ENCODE measurements at places on chromosomes 3 and 15.
A peak's percentile ranks its signal among the peaks of the same experiment; 100 is the strongest.

- no peak for DNase-seq
- peaks cover 21% of the 10 kb centered on the region for H3K4me1 ChIP-seq
- peaks cover 16% of the 10 kb centered on the region for H3K27me3 ChIP-seq
Measured at GRCh38 chr15:74763416-74763815, 14.8 kb downstream of the CYP1A2 start.

- peaks cover 5% of the 10 kb centered on the region for H3K27me3 ChIP-seq
- no peak for DNase-seq
- H3K4me1 ChIP-seq, result peaks cover 5% of the 10 kb centered on the region
- no peaks in the 10 kb centered on the region for H3K36me3 ChIP-seq
- no peak overlapping the region for H3K4me3 ChIP-seq
Measured at GRCh38 chr3:53753518-53754183, 92.6 kb downstream of the CHDH start.

- H3K4me3 ChIP-seq, result no peak overlapping the region
- peaks cover 4% of the 10 kb centered on the region for H3K27me3 ChIP-seq
- no peak for DNase-seq
- H3K27ac ChIP-seq, result no peak overlapping the region
- no peaks in the 10 kb centered on the region for H3K36me3 ChIP-seq
Measured at GRCh38 chr3:167102071-167102470, 278.0 kb downstream of the ZBBX start.

DNA sequence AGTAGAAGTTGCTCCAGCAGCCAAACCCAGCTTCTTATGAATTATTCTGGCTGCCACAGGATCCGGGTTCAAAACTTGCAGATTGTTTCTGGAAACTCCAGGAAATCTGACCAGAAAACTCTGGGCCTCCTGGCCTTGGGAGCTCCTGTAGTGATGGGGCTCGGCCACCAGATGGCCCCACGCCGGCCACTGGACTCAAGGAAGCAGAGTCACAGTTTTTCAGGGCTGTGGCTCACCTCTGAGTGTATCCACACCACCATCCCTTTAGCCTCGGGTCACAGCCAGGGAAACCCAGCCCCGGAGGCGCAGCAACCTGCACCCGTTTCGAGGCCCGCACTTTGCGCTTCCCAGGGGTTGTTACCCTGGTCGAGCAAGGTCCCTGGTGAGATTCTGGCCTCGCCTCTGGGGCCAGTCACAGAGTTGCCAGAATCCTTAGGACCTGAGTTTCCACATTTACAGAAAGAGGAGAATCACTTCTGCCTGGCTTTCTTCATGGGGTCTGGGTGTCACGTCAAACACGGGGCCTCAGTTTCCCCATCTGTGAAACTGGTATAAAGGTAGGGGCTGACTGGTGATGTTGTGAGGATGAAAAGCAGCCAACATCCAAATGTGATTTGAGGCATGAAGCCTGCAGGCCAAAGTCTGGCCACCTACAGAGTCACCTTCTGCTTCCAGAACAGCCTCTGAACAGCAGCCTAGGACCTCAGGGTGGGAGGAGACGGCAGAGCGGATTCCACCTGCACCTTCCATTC, 53.5 kb upstream of the LCTL start:
- peaks cover 52% of the 10 kb centered on the region for H3K4me1 ChIP-seq
- no peak overlapping the region for H3K4me3 ChIP-seq
- DNase-seq, result peak; percentile 84
- H3K36me3 ChIP-seq, result no peaks in the 10 kb centered on the region
- no peak overlapping the region for H3K27ac ChIP-seq

- no peaks in the 10 kb centered on the region for H3K27me3 ChIP-seq
- peak overlapping the region; percentile 64 for H3K27ac ChIP-seq
- no peak for DNase-seq
- no peak overlapping the region for H3K4me3 ChIP-seq
- H3K36me3 ChIP-seq, result peaks cover 47% of the 10 kb centered on the region
Measured at GRCh38 chr3:130711565-130712324, 34.9 kb downstream of the PIK3R4 start.

DNA sequence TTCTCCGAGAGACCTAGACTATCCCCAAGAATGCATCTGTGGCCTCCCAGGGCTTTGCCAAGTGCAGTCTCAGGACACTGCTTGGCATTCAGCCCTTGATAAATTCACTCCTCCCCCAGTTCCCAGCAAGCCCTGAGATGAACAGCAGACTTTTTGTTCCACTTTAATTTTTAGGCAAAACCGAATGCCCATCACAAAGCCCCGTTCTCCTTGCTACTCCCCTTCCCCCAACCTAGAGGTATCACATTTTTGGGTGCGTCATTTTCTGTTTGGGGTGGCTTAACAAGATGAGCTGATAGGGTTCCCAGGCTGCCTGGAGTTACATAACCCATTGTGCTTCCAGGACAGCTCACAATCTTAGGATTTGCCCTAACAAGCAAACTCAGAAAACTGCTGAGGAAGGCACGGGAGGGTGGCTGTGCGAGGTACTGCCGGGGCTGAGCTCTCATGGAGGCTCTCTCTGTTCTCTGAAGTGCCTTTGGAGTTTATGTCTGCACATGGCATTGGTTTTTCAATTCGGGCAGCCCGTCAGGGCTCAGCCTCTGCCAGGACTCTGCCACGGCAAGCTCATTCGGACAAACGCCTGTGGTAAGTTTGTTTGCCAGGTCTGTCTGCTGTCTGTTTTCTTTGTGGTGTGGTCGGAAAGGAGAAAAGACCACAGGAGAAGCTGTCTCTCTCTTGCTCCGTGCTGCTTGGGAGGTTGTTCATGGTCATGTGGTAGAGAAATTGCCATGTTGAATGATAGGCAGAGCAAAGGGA, at the start of gene TRAK1:
TRAK1 (plus strand) TSS at position 385 of the 759 bp plus-strand sequence; CDS start at position 498, 113 bp downstream.
- no peak within 1 kb of the TSS for H3K4me3 ChIP-seq
- H3K27ac ChIP-seq, result no peak within 1 kb of the TSS
- no peaks in the 10 kb centered on the region for H3K27me3 ChIP-seq
- no peak for DNase-seq
- H3K4me1 ChIP-seq, result peaks cover 25% of the 10 kb centered on the region

DNA sequence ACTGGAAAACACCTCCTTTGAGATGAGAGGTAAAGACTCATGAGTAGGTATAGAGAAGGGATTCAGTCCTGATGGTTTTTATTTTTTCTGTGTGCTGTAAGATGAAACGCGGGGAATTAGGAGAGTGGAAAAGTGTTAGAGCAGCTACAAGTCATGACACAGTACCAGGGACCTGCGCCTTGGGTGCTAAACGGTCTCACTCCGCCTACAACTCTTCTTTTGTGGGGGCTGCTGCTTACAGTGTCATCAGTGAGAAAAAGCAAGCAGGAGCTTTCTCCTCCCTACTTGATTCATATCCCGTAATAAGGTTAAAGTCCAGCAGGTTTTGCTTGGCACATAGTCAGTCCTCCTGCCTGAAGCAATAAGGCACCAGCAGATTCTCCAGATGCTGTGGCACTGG, 39.1 kb downstream of the RASGRP1 start:
- H3K4me3 ChIP-seq, result no peak overlapping the region
- peaks cover 4% of the 10 kb centered on the region for H3K4me1 ChIP-seq
- H3K27me3 ChIP-seq, result peaks cover 18% of the 10 kb centered on the region
- no peaks in the 10 kb centered on the region for H3K36me3 ChIP-seq
- no peak for DNase-seq

GRCh38 chr15:57686657-57687056, 19.9 kb upstream of the POLR2M start:
- H3K4me1 ChIP-seq, result peaks cover 21% of the 10 kb centered on the region
- no peak for DNase-seq
- H3K4me3 ChIP-seq, result no peak overlapping the region
- no peak overlapping the region for H3K27ac ChIP-seq
- no peaks in the 10 kb centered on the region for H3K36me3 ChIP-seq
- peaks cover 3% of the 10 kb centered on the region for H3K27me3 ChIP-seq

- peak overlapping the region; percentile 36 for H3K27ac ChIP-seq
- H3K36me3 ChIP-seq, result no peaks in the 10 kb centered on the region
- no peak for DNase-seq
- H3K4me1 ChIP-seq, result peaks cover 18% of the 10 kb centered on the region
- H3K27me3 ChIP-seq, result no peaks in the 10 kb centered on the region
Measured at GRCh38 chr3:58386626-58387365, 46.8 kb downstream of the PDHB start.

- peaks cover 10% of the 10 kb centered on the region for H3K36me3 ChIP-seq
- DNase-seq, result no peak
- H3K27me3 ChIP-seq, result no peaks in the 10 kb centered on the region
- no peak overlapping the region for H3K4me3 ChIP-seq
- peaks cover 31% of the 10 kb centered on the region for H3K4me1 ChIP-seq
Measured at GRCh38 chr3:178384321-178385230, 151.7 kb upstream of the KCNMB2 start.

GRCh38 chr3:181052256-181052655, 62.7 kb upstream of the DNAJC19 start:
- no peak for DNase-seq
- no peak overlapping the region for H3K4me3 ChIP-seq
- H3K27me3 ChIP-seq, result peaks cover 5% of the 10 kb centered on the region
- H3K27ac ChIP-seq, result no peak overlapping the region
- H3K36me3 ChIP-seq, result no peaks in the 10 kb centered on the region
- H3K4me1 ChIP-seq, result no peaks in the 10 kb centered on the region

DNA sequence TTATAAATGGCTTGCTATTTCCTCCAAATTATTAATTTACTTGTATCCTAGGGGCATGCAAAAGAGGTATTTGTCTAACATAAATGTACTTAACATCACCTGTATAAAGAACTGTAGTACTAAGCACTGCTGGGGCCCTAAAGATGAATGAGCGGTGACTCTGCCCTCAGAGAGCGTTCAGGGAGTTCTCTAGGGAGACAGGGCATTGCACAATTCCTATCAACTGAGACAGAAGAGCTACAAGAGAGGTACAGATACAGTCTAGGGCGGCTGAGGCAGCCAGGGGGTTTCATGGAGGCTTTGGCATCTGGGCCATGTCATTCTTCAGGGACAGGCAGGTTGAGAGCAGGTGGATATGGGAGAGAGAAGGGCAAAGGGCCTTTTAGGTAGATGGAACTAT, 39.9 kb upstream of the PARL start:
- no peaks in the 10 kb centered on the region for H3K27me3 ChIP-seq
- peaks cover 19% of the 10 kb centered on the region for H3K4me1 ChIP-seq
- peaks cover 73% of the 10 kb centered on the region for H3K36me3 ChIP-seq
- DNase-seq, result no peak
- H3K27ac ChIP-seq, result no peak overlapping the region

DNA sequence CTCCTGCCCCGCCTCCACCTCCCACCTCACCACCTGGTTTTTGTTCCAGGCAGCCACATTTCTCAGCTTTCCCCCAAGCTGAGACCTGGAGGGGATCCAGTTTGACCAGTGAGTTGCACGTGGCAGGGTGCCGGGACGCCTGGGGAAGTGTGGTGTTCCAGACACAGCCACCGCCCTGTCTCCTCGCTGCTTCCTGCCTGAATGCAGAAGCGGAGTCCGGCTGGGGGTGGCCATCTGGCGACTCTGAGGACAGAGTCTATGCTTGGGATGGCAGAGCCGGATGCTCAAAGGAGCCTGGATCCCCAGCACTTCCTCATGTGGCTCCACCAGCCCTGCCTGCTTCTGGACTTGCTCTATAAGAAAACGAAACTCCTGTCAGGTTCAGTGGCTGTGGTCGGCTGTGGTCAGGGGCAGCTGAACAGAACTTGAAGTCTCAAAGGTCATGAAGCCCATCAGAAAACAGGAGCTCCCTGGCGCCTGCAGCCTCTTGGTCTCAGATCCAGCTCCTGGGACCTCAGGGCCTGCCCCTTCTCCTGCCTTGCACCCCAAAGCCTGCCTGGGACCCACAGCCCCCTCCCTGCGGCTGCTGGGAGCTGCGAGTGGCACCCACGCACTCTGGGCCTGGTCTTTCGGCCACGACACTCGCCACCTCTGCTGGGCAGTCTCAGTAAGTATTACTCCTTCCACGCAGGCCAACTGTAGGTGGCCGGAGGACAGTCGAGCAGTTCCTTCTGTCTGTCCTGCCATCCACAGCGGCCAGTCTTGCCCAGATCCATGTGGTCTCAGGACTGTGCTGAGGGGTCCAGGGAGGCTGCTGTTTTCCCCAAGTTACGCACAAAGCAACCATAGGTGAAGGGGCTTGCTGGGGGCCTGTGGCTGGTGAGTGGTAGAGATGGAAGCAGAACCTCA, 112.8 kb upstream of the MEF2A start:
- no peak overlapping the region for H3K27ac ChIP-seq
- peaks cover 38% of the 10 kb centered on the region for H3K4me1 ChIP-seq
- no peak overlapping the region for H3K4me3 ChIP-seq
- H3K36me3 ChIP-seq, result no peaks in the 10 kb centered on the region
- no peak for DNase-seq
